Right ventricle myocardium superior (tissue), 1 donor: ENCODE measurements at places on chromosomes 2 and 18. TPM values are rescaled to one million over a fixed set of nuclear protein-coding genes. Genes with fewer than 3 reads are reported as not detected.

GRCh38 chr2:43944915-43945314 lies 50.9 kb downstream of the LRPPRC start:
- no peak for DNase-seq

GRCh38 chr2:39547811-39548719 lies 111.0 kb upstream of the MAP4K3 start:
- no peak for DNase-seq

- no peak for DNase-seq
These were observed 4.3 kb downstream of the EPG5 start for GRCh38 chr18:45962866-45963265.

GRCh38 chr2:133801946-133802345 lies 233.7 kb upstream of the NCKAP5 start:
- DNase-seq = no peak

GRCh38 chr2:38405917-38406596 lies 29.0 kb upstream of the ATL2 start:
- DNase-seq = no peak

- no peak for DNase-seq
These were observed 84.7 kb upstream of the SP3 start for GRCh38 chr2:174049895-174050294.

- no peak for DNase-seq
These were observed 132.1 kb downstream of the GBX2 start for GRCh38 chr2:236036045-236036444.

GRCh38 chr2:195106681-195107380 lies 550.2 kb upstream of the SLC39A10 start:
- DNase-seq = no peak

GALNT3 gene
- total RNA-seq = 0.19 TPM

NOL4 gene
- total RNA-seq = not detected

CCDC142 gene
- 7.2 TPM for total RNA-seq

PAX8 gene
- 0.35 TPM for total RNA-seq

KCNF1 gene
- total RNA-seq = not detected

SERPINB11 gene
- total RNA-seq = not detected
